Fibroblast of upper back skin (primary cell): ENCODE measurements at places on chromosomes 5 and 9.

DNA sequence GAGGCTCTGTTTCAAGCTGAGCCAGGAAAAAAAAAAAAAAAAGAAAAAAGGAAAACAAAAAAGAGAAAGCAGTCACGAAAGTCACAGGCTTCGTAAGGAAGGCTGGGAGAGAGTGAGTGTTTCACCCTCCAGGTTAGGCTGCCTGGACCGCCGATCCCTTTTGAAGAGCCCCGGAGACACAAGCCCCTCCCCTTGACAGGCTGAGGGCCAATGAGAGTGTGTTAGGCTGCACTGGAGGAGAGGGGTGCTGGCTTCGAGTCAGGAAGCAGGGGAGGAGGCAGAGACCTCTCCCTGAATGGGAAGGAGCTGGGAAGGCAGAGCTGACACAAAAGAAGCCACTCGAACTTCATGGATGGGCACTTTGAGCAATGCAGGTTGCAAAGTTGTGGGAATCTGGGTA, at the start of gene NMUR2:
TSS of gene NMUR2 (minus strand) at position 135 of the 400 bp plus-strand sequence. CDS start 166 bp downstream, outside the sequence.
- no peak for DNase-seq

- no peak for DNase-seq
Measured at GRCh38 chr9:90251316-90251715, 391.3 kb downstream of the DIRAS2 start.

DNA sequence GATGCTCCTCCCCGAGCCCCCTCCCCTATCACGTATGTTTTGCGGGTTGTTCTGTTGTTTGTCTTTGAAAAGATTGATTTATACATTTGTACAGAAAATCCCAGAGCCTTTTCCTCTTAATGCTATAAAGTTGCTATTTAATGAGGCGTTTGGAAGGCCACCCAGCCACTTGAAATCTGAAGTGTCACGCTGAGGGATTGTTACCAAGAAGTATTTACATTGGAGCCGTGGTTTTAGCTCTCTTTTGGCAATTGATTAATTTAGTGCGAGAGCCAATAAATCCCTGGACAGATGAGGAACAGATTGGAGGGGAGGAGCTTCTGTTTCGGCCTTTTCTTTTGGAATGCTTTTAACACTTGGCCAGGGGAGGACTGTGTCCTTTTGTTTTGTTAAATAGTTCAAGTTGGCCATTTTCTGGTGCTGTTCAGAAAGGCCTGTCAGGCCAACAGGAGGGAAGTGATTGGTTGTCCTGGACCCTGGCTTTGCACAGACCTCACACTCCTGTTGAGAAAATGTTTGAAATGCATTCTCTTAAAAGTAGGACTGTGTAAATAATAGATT, 250.2 kb downstream of the PDZD2 start:
- DNase-seq, result no peak

DNA sequence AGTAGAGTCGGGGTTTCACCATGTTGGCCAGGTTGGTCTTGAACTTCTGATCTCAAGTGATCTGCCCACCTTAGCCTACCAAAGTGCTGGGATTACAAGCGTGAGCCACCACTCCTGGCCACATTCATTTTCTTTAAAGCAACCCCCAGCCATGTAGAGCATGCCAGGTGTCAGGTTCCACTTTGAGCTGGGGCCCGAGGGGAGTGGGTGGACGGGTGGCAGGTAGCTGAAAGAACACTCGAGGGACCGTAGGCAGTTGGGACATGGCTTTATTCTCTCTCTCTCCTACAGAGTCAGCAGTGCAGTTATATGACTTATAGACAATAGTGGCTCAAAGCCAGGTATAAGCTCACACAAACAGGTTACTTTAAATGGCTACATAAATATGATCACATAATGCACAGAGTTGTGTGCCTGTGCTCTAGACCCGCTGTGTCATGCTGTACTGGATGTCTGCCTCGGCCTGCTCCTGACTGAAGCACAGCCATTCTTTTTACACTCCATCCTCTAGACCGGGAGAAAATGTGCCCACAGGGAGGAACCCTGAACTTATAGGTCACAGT, 60.5 kb upstream of the FAM120A start:
- DNase-seq, result no peak

DNA sequence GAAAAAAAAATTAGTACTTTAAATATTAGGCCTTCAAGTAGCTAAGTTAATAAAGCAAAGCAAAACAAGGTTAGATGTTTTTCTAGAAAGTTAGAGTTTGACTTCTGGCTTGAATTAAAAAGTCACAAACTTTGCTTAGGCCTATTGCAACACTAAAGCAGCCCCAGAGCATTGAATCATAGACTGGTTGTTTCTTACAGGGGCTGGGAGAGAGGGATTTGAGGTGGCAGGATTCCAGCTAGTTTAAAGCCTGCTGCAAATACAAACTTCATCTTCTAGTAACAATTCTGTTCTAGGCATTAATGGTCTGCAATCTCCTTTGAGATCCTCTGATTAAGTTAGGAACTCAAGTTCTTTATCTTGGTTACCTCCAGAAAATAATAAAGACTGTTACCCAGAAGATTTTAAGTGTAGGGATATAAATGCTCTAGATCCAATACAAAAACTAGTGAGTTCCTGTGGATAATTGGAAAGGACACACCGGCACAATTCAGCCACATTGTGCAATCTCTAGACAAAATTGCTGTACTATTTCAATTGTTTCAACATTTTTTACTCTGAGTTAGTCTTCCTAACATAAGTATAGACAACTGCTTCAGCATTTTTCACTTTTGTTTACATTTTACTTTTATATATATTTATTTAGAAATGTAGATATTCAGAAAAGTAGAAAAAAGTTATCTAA, 12.6 kb downstream of the OR13C5 start:
- peak; percentile 94 for DNase-seq

DNA sequence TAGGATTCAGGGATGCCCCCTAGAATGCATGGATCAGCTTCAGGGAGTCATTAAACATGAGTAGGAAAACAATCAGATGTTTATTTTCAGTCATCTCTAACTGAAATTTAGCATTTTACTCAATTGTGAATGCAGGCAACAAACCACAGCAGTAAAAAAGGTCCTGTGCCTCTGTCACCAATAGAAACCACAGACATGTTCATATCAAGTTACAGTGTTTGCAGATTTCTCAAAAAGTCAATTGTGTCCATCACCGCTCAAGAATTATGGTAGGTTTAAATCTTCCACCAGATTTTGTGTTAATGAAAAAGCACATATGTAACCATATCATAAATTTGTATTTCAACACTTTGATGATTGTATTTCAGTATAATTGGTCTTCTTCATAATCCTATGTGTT, 68.4 kb upstream of the SLC1A1 start:
- no peak for DNase-seq

- peak; percentile 81 for DNase-seq
Measured at GRCh38 chr9:35488021-35488420, 1.9 kb upstream of the RUSC2 start.

DNA sequence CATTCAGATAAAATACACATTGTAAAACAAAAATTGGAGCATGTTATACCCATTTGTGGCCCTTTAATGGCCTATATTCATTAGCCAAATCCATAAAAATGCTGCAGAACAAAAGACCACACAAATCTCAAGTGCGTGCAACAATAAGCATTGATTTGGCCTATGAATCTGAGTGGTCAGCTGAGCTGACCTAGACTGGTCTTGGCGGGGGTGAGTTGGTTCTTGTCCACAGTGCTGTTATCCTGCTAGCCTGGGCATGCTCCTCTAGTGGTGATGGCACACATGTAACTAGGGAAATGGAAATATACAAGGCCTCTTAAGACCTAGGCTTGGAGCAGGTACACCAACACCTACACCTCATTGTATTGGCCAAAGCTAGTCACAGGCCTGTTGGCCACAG, 122.2 kb upstream of the TBCA start:
- no peak for DNase-seq

- no peak for DNase-seq
Measured at GRCh38 chr9:133685653-133686609, 49.8 kb downstream of the DBH start.

GRCh38 chr5:168607946-168608345, 28.8 kb upstream of the PANK3 start:
- DNase-seq, result no peak

- DNase-seq, result peak; percentile 61
Measured at GRCh38 chr9:136059851-136060670, 35.0 kb downstream of the NACC2 start.

GRCh38 chr5:168366116-168366515, 74.7 kb downstream of the WWC1 start:
- DNase-seq, result peak; percentile 99

DNA sequence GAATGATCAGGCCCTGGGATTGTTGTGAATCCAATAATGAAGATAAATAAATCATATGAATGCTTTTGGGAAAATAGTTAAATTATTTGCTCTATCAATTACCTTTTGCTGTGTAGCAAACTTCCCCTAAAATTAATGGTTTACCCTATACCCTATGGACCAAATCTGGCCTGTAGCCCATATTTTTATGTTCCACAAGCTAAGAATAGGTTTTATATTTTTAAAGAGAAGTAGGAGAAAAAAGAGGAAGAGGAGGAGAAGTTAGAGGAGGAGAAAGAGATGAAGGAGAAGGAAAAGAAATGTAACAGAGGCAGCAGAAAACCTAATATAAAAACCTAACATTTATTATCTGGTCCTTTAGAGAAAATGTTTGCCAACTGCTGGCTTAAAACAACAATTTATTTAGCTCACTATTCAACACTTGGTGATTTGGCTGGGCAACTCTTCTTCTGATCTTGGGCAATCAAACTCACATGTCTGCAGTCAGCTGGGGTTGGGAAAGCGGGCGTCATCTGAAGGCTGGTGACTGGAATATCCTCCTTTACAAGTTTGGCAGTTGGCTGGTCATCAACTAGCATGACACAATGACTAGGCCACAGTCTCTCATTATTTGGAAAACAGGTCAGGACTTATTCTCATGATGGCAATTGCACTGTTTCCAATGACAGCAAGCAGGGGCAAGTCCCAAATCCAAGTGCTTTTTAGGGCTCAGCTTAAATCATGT, 522.9 kb downstream of the RASEF start:
- DNase-seq, result no peak

- no peak for DNase-seq
Measured at GRCh38 chr9:134376386-134377142, 50.3 kb downstream of the RXRA start.

GRCh38 chr5:14464671-14465070, 116.9 kb upstream of the OTULINL start:
- no peak for DNase-seq

GRCh38 chr9:86714999-86715398, 232.3 kb downstream of the GAS1 start:
- peak; percentile 94 for DNase-seq

DNA sequence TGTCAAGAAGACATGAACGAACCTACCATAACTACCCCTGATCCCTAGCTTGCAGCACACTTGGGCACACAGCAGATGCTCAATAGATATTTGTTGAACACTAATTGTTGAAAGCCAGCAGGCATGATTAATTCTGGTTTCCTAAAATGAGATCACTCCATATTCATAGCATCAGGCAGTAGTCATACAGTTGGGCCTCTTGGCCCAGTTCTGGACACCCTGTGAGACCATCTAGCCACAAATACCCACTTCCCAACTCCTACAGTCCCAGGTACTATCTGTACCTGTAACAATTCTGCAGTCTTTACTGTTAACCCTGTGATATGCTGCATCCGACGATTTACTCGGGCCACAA, 24.2 kb downstream of the P4HA2 start:
- no peak for DNase-seq
